Heart left ventricle (tissue), 16 donors: ENCODE measurements at places on chromosomes 3 and 15.
A peak's percentile ranks its signal among the peaks of the same experiment; 100 is the strongest.

GRCh38 chr3:66993082-66993481 is 5.0 kb upstream of the KBTBD8 start:
- no peak for DNase-seq

DNA sequence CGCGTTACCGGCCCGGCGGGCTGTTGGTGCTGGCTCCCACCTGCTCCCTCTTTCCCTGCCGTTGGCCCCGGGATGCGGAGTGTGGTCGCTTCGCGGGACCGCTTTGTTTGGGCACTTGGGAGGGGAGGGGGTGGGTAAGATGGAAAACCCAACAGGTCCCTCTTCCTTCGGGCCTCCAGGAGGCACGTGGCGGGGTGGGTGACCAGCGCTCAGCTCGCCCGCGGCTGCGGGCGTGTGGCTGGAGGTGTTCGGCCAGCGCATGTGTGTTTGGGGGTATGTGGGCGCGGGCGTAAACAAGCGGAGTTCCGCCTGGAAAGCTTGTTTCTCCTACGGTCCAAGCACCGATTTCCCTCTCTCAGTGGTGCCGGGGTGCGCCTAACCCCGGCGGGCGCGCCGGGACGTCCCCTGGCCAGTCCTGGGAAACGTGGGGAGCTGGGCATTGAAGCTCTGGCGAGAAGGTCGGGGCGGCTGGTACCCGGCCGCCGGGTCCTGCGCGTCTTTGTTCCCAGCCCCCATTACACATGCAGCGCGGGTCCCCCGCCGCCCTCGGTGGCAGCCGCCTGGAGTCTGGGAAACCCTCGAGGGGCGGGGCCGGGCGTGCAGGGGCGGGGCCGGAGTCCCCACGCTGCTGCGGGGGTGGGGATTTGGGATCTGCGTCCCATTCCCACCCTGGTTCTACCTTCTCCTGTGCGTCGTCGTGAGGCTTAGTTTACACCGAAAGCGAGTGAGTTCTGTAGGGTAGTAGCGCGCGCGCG is 1.4 kb downstream of the ACVR2B start:
- DNase-seq, result peak; percentile 82

- no peak for DNase-seq
Measured at GRCh38 chr3:41173926-41174885, 25.1 kb upstream of the CTNNB1 start.

DNA sequence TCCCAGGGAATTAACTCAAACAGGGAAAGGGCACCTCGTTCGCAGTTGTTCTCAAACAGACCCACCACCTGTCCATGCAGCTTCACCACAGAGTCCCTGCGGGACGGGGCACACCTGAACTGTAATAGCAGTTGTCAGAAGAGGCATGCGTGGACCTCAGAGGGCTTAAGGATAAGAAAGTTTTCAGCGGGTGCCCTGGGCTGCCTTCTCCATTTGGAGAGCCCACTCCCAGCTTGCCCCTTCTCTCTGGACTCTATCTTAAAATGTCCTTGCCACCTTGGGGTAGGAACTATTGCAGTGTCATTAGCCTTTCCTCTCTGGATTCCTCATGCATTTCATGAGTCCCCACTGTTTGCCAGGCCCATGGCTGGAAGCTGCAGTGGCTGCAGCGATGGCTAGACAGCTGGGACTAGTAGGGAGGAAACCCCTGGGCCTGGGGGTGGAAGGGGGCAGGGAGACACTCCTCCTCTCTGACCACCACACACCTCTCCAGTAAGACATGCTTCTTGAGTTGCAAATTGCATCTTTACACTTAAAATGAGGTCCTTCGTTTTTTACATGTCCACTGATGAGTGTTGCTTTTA is 33.5 kb downstream of the PDIA5 start:
- no peak for DNase-seq

DNA sequence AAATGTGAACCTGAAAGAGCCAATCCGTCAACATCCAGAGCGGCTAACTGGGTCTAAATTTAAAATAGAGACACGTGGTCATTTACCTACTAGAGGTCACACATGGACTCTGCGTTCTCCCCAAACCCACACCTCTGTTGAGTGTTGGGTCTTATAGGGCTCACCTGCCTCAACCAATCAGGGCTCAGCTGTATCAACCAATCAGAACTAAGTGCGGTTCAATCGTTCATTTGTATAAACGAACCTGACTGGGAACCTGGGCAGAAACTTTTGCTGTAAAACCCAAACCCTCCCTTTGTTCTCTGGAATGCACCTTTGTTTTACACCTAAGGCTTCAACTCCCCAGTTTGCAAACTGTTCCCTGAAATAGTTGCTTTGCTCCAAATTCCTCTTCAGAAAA is 8.9 kb downstream of the DNAAF4 start:
- DNase-seq, result no peak

- no peak for DNase-seq
Measured at GRCh38 chr3:53346514-53346913, 829 bp downstream of the DCP1A start.
